ENCODE measurements at places on chromosomes 12 and 14. TPM values are rescaled to one million over a fixed set of nuclear protein-coding genes. Genes with fewer than 3 reads are reported as not detected.

DNA sequence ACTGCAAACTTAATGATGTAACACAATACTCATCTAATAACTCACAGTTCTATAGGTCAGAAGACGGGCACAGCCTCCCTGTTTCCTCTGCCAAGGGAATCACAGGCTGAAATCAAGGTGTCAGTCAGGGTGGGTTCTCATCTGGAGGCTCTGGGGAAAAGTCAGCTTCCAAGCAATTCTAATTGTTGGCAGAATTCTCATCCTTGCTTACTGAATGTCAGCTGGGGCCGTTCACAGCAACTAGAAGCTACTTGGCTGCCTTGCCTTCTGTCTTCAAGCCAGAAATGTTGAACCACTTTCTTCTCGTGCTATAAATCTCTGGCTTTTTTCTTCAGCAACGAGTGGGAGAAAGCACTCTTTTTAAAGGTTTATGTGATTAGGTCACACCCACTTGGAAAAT, 80.1 kb upstream of the PDZRN4 start:
- H3K4me1 ChIP-seq: no peaks in the 10 kb centered on the region
- no peaks in the 10 kb centered on the region for H3K27me3 ChIP-seq
- DNase-seq: no peak
- H3K36me3 ChIP-seq: no peaks in the 10 kb centered on the region
- no peak overlapping the region for H3K4me3 ChIP-seq
- H3K27ac ChIP-seq: no peak overlapping the region

DNA sequence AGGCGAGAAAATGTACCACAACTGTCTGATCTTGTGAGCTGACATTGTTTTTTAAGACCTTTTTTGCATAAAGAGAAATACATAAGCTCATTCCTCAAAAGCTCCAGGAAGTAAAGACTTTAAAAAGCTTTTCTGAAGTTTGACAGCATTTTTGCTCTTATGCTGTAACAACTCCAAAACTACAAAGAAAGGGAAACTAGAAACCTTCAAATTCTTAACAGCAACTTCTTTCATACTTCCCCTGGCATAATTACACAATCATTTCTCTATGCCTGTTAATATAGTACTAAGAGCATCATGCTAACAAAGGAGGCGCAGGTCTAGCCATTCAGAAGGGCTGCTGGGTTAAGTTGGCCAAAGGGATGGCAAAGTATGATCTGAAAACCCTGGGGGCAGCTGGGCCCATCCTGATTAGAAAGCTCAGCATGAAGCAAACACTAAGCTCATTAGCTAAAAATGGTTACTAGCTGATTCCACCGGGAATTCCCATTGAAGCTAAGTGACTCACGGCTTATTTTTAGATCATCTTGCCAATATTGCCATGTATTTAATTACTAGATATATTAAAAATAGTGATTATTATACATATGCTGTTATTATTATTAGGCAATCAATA, 26.1 kb upstream of the ANP32D start:
- H3K27ac ChIP-seq: no peak overlapping the region
- DNase-seq: no peak
- no peak overlapping the region for H3K4me3 ChIP-seq
- H3K27me3 ChIP-seq: no peaks in the 10 kb centered on the region
- H3K4me1 ChIP-seq: peaks cover 8% of the 10 kb centered on the region

GRCh38 chr12:131867891-131868675, 26.3 kb upstream of the ULK1 start:
- no peaks in the 10 kb centered on the region for H3K27me3 ChIP-seq
- H3K36me3 ChIP-seq: no peaks in the 10 kb centered on the region
- no peak overlapping the region for H3K27ac ChIP-seq

GRCh38 chr12:46108721-46109120, 118.3 kb upstream of the SCAF11 start:
- H3K4me1 ChIP-seq: no peaks in the 10 kb centered on the region
- H3K27me3 ChIP-seq: peaks cover 6% of the 10 kb centered on the region
- H3K27ac ChIP-seq: no peak overlapping the region
- H3K4me3 ChIP-seq: no peak overlapping the region

GRCh38 chr12:68203460-68203875, 22.1 kb downstream of the IL26 start:
- no peaks in the 10 kb centered on the region for H3K27me3 ChIP-seq
- H3K4me1 ChIP-seq: peaks cover 40% of the 10 kb centered on the region
- DNase-seq: no peak
- H3K4me3 ChIP-seq: no peak overlapping the region
- H3K27ac ChIP-seq: no peak overlapping the region
- no peaks in the 10 kb centered on the region for H3K36me3 ChIP-seq

GRCh38 chr14:58815161-58815701, 177.5 kb downstream of the DACT1 start:
- no peak overlapping the region for H3K27ac ChIP-seq
- no peaks in the 10 kb centered on the region for H3K4me1 ChIP-seq
- no peaks in the 10 kb centered on the region for H3K36me3 ChIP-seq
- H3K4me3 ChIP-seq: no peak overlapping the region
- peaks cover 2% of the 10 kb centered on the region for H3K27me3 ChIP-seq

DNA sequence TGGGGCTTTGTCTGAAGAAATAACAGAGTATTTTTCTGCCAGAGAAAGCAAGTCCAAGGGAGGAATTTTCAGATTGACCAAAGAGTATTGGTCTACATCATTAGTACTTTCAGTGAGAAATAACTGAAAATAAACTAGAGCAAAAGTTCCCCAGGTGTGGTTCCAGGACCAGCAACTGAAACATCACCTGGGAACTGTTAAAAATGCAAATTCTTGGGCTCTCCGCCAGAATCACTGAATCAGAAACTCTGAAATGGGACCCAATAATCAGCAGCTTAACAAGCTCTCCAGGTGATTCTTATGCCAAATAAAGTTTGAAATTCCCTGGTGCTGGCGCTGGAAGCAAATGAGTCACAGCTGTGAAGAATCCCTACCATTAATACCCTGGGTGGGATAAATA, 52.1 kb downstream of the EIF2S3B start:
- no peaks in the 10 kb centered on the region for H3K4me1 ChIP-seq
- H3K36me3 ChIP-seq: peaks cover 2% of the 10 kb centered on the region
- DNase-seq: no peak
- no peak overlapping the region for H3K27ac ChIP-seq
- H3K27me3 ChIP-seq: peaks cover 8% of the 10 kb centered on the region
- no peak overlapping the region for H3K4me3 ChIP-seq

DNA sequence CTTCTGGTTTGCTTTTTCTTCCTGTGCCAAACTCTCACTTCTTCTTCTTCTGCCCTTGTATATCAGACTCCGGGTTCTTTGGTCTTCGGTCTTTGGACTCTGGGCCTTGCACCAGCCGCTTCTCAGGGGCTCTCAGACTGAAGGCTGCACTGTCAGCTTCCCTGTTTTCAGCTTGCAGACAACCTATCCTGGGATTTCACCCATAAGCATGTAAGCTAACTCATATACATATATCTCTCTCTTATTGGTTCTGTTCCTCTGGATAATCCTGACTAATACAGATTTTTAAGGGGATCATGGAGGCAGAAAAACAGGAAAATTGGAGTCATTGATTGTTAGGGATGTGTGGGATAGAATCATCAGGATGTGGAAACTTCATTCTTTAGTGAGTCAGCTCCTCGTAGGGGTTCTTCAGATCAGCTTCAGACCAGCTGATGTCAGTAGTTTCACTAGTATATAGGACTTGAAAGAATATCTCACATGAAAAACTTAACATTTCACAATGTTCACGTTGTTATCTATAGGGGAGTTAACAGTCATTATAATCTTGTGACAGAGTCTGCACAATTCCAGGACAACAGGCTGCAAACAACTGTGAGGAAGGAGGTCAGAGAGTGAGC, 102.9 kb downstream of the RASSF9 start:
- H3K27ac ChIP-seq: no peak overlapping the region
- H3K4me3 ChIP-seq: no peak overlapping the region
- H3K27me3 ChIP-seq: no peaks in the 10 kb centered on the region
- DNase-seq: no peak
- no peaks in the 10 kb centered on the region for H3K4me1 ChIP-seq

GRCh38 chr14:25033358-25033757, 16.6 kb downstream of the STXBP6 start:
- DNase-seq: no peak
- no peak overlapping the region for H3K27ac ChIP-seq
- no peaks in the 10 kb centered on the region for H3K4me1 ChIP-seq
- H3K4me3 ChIP-seq: no peak overlapping the region
- no peaks in the 10 kb centered on the region for H3K36me3 ChIP-seq

DNA sequence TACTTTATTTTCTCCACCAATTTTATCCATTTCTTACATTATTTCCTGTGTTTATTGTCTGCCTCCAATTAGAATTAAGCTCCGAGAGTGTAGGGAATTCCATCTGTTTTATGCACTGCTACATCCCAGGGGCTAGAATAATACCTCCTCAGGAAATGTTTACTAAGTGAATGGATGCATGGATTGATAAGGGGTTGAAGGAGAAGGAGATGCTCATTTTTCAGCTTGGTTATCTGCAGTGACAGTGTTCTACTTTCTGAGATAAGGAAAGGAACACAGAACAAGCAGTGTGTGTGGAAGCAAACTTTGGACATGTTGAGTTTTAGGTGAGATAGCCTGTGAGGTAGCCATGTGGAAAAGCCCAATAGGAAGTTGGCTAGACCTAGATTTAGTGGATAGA, 164.6 kb upstream of the HMGA2 start:
- DNase-seq: no peak
- H3K27me3 ChIP-seq: peaks cover 22% of the 10 kb centered on the region
- H3K4me1 ChIP-seq: peaks cover 7% of the 10 kb centered on the region
- H3K27ac ChIP-seq: no peak overlapping the region
- no peaks in the 10 kb centered on the region for H3K36me3 ChIP-seq
- no peak overlapping the region for H3K4me3 ChIP-seq

The KIF5A gene
- total RNA-seq: 0.90 TPM

- peaks cover 4% of the 10 kb centered on the region for H3K36me3 ChIP-seq
- H3K27me3 ChIP-seq: no peaks in the 10 kb centered on the region
- H3K4me3 ChIP-seq: no peak overlapping the region
- H3K27ac ChIP-seq: no peak overlapping the region
Observed at GRCh38 chr14:76777721-76778120, 16.5 kb downstream of the VASH1 start.

GRCh38 chr14:66501592-66501991, 6.4 kb upstream of the GPHN start:
- H3K27ac ChIP-seq: no peak overlapping the region
- no peak overlapping the region for H3K4me3 ChIP-seq
- H3K4me1 ChIP-seq: peaks cover 7% of the 10 kb centered on the region
- no peak for DNase-seq

The HOXC10 gene
- total RNA-seq: not detected

DNA sequence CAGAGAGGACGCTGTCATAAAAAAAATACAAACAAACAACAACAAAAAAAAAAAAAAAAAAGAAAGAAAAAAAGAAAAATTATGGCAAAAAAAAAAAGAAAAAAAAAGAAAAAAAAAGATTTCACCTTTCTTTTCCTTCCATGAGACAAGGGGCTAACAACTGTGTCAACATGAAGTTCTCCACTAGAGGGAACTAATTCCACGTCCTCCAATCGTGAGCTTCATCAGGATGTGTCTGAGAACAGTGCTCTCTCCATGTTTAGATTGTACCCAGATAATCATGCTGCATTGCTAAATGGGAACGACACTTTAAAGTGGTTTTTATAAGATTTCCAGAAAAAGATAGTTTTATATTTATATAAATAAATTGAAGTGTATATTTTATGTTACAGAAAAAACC, 96.2 kb upstream of the PTPRB start:
- H3K36me3 ChIP-seq: no peaks in the 10 kb centered on the region
- H3K27me3 ChIP-seq: no peaks in the 10 kb centered on the region
- no peaks in the 10 kb centered on the region for H3K4me1 ChIP-seq

The KRT86 gene
- total RNA-seq: 0.12 TPM

- H3K4me1 ChIP-seq: no peaks in the 10 kb centered on the region
- no peak overlapping the region for H3K4me3 ChIP-seq
- no peaks in the 10 kb centered on the region for H3K27me3 ChIP-seq
- no peaks in the 10 kb centered on the region for H3K36me3 ChIP-seq
- no peak for DNase-seq
Observed at GRCh38 chr12:125518074-125518473, 452.8 kb downstream of the AACS start.

DNA sequence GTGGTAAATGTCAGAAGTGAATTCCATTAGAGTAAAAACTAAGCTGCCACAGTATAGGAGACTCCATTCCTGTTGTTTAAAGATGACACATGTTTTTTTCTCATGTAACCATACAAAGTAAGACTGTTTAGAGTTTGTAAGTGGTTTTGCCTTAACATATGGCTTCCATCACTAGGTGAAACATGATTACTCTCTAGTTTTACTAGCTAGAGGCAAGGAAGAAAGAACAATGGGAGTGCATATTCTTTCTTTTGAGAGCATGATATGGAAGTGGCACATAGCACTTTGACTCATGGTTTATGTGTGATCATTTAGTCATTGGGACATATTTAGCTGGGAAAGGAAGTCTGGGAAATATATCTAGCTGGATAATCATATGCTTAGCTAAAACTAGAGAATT, 7.7 kb downstream of the ATF7IP start:
- peaks cover 26% of the 10 kb centered on the region for H3K36me3 ChIP-seq
- H3K27me3 ChIP-seq: no peaks in the 10 kb centered on the region
- H3K27ac ChIP-seq: peak overlapping the region; percentile 96
- H3K4me1 ChIP-seq: peaks cover 59% of the 10 kb centered on the region

DNA sequence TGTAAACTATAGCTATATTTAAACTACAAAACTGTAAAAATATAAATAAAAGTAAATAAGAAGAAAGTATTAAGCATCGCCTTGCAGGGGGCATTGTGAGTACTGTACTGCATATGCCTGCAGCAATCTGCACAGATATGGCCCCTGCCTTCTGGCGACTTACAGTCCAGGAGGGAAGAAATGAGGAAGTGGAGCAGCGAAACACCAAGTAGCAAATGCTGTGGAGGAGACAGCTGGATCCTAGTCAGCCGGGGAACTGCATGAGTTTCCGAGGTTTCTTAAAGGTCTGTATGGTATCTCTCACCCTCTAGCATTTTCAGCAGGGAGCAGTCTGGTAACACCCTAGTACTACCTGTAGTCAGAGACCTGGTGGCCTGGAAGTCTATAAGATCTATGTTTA, 256.9 kb downstream of the CACNA1C start:
- no peak overlapping the region for H3K4me3 ChIP-seq
- peaks cover 5% of the 10 kb centered on the region for H3K27me3 ChIP-seq
- no peaks in the 10 kb centered on the region for H3K36me3 ChIP-seq
- no peaks in the 10 kb centered on the region for H3K4me1 ChIP-seq

The CLEC4C gene
- total RNA-seq: not detected

GRCh38 chr12:109877504-109878246, 2.7 kb downstream of the GLTP start:
- peaks cover 50% of the 10 kb centered on the region for H3K4me1 ChIP-seq
- H3K4me3 ChIP-seq: no peak overlapping the region
- no peaks in the 10 kb centered on the region for H3K27me3 ChIP-seq
- no peak overlapping the region for H3K27ac ChIP-seq

- no peaks in the 10 kb centered on the region for H3K4me1 ChIP-seq
- DNase-seq: no peak
- H3K4me3 ChIP-seq: no peak overlapping the region
Observed at GRCh38 chr12:100414739-100415138, 57.9 kb downstream of the SLC17A8 start.

DNA sequence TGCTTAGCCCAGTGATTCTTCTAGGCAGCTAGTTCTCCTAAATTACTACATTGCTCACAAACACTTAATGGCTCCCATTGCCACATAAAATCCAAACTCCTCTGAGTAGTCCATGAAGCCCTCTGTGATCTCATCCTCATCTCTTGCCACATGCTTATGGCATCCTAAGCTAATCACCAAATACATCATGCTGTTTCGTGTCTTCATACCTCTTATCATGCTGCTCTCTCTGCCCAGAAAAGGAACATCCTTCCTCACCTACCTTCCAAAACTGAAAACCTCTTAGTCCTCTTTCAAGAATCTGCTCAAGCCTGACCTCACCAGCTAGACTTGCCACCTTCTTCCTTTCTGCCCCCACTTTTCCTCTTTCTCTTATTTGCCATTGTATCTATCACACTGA, 108.5 kb downstream of the DUSP6 start:
- H3K4me3 ChIP-seq: no peak overlapping the region
- no peaks in the 10 kb centered on the region for H3K27me3 ChIP-seq
- H3K4me1 ChIP-seq: peaks cover 44% of the 10 kb centered on the region
- no peak for DNase-seq

Measured in activated CD4-positive, alpha-beta memory T cell treated with anti-CD3 and anti-CD28 coated beads for 36 hours (primary cell).